NT2/D1 (cell line): ENCODE measurements at places on chromosomes 16 and 17.
A peak's percentile ranks its signal among the peaks of the same experiment; 100 is the strongest.

DNA sequence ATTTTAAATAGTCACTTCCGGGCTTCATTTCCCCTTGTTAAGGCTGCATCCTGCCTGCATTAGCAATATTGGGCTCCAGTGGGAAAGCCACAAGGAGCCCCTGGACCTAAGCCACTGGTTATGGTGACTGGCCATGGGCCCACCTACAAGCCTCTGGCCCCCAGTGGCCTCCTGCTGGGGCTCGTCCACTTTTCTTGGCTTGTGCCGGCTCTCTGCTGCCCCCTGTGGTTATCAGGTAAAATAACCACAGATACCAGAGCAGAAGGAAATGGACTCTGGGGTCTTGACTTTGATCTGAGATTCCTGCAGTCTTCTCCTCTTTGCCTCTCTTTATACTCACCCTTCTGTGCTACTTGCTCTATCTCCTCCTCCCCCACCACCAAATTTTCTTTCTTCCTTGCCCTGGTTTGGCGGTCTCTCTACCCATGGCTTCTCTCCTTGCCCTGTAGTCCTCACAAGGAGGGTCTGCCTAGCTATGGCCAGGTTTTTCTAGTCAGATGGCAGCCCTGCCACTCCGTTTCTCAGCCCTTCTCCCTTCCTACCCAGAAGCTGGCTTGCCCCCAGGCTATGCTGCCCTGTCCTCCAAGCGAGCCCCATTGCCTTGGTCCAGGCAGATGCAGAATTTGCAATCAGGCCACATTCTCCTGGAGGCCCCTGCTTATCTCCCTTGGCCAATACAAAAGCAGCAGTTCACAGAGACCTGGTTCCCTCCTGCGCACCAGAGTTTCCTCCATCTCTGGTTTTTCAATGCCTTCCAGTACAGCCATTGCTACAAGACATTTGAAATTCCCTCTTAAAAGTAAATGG lies 82.9 kb upstream of the RCVRN start:
- DNase-seq, result peak; percentile 11

GRCh38 chr16:50326264-50326663 lies 42.5 kb downstream of the BRD7 start:
- DNase-seq, result no peak

- no peak for DNase-seq
Measured at GRCh38 chr17:56883616-56884015, 30.2 kb downstream of the TRIM25 start.

- no peak for DNase-seq
Measured at GRCh38 chr17:4744999-4745969, 5.6 kb upstream of the CXCL16 start.

DNA sequence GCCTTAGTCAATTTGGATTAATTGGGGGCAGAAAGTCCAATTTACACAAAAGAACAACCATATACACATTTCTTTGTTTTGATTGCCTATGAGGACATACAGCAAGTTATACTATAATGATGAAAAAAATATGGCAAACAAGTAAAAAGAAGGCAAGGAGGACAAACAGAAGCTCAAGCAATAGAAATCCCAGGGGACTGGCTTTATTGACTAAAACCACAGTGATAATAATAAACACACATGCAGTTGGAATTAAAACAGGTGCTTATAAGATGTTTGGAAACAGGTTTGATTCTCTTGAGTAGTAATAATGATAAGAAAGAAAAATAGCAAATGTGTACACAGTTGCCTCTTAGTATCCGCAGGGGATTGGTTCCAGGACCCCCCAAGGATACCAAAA lies 176.4 kb downstream of the SHISA9 start:
- no peak for DNase-seq

DNA sequence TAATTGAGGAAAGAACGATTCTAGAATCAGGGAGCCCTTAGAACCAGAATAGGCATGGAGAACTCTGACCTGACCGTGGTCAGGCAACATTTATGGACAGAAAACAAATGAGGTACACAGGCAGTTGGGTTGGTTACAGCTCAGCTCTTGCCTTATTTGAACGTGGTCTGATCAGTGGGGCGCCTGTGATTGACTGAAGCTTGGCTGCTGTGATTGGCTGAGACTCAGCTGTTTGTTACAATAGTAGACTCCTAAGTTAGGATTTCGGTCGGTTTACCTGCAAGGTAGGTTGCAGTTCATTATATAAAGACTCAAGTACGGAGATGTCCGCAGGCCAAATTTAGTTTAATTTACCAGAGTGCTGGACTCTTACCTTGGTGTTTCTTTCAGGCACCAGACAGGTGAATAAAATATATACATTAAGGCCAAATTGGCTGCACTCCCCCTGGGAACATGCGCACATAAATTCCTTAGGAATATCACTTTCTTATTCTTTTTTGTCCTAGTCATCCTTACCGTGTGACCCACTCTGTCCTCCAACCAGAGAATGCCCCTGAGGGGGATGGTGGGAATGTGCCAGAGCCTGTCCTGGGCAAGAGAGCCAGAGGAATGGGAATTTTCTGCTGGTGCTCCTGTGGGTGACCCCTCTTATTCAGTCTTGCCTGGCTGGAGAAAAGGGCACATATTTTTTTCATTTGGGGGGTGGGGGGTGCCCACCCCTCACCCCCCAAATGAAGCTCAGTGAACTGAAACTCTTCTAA lies 7.5 kb upstream of the CSNK2A2 start:
- DNase-seq, result no peak

DNA sequence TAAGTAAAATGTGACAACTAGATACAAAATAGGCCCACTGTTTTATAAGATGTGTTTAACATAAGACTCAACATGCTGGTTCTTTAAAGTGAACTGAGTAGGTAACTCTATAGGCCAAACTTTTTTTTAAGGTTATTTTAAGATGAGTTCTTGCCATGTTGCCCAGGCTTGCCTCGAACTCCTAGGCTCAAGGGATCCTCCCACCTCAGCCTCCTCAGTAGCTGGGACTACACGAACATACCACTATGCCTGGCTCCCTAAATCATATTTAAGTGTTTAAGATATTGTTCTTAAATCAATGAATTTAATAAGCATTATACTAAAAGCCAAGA lies 69.9 kb downstream of the USP32 start:
- no peak for DNase-seq

- no peak for DNase-seq
Measured at GRCh38 chr16:14559809-14560241, 70.2 kb downstream of the PARN start.

DNA sequence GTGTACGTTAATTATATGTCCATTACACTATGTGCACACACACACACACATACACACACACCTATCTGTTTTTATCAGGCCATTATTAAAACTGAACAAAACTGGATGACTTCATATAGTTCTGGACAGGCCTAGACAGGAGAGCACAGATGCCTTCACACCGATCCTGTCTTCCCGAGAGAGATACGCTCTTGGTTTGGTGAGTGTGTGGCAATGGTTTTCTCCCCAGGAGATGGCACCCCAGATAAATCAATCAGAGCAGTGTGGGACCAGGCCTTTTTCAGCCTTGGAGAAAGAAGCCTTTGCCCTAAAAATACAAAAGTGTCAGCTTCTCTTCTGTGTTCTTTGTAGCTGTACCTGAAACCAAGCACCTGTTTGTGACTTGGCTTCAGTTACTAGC lies 83.7 kb downstream of the CPPED1 start:
- no peak for DNase-seq

DNA sequence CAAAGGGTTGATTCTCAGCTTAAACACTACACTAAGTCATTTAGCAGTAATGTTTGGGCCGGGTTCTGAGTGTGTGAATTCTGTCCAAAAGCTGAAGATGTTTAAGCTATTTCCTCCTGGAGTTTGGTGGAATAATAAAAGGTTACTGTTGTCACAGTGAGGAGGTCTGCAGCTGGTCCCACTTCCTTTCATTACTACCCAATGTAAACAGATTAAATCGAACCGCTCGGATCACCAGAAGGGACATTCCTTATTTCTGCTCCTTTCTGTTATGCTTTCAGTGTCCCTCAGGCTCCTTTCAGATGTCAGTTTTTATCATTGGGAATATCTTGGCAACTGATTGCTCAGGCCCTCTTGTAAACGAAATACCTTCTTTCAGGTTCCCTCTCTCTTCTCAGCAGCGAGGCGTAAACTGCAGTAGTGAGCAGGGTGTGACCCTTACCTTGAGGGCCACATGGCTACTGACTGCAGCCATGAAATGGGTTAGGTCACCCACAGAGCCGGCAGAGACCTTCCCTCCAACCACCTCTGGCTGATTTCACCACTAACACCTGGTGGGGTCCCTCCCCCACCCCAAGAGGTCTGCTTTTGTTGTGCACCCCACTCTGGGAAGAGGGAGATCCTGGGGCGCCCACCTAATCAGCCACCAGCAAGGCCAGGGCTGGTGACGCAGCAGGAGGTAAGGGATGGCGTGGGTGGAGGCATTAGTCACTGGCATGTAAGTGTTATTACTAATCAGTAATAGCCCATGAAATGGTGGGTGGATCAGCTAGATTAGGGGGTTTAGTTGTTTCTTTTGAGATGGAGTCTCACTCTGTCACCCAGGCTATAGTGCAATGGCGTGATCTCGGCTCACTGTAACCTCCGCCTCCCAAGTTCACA lies 117.6 kb downstream of the VPS53 start:
- DNase-seq, result no peak

DNA sequence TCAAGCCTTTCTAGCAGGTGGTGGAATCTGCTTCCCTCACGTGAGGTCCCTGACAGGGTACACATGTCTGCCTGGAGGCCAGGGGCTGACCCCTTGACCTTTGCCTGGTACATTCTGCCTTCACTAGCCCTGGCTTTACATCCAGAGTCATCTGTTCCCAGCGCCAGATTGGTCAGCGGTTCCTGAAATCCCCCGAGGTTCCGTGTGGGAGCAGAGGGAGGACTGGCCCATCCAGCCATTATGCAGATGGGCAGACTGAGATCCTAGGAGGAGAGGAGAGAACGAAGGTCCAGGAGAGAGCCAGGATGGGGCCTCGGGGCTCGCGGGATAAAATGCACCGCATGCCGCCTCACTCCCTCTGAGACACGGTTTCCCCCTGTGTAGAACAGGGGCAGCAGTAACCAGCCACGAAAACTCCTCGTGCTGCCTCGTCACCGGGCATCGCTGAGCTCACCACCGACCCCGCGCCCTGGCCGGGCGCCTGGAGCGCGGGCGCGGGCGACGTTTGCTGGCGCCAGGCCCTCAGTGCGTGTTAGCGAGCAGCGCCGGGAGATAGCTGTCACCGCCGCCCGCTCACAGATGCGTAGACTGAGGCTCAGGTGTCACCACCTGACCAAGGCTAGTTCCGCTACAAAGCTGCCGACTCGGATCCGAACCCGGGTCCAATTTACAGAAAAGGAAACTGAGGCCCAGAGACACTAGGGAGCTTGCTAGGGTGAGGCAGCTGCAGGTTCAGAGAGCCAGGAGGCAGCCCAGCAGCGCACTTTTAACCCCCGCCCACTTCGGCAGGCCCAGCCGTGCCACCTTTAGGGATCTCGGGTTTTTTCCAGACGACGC lies 811 bp upstream of the MAP2K3 start:
- DNase-seq, result no peak

DNA sequence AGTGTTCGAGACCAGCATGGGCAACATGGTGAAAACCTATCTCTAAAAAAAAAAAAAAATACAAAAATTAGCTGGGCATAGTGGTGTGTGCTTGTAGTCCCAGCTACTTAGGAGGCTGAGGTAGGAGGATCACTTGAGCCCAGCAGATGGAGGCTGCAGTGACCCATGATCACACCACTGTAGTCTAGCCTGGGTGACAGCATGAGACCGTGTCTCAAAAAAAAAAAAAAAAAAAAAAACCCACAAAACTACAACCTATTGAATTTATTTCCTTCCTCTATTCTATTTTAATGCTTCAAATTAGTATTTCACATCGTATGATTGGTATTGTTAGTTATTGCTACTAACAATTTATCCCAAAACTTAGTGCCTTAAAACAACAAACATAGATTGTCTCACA lies 9.4 kb upstream of the NUFIP2 start:
- no peak for DNase-seq
